NCI-H1092 treated with DMSO at 0.1 percent for 48 hours (cell line): ENCODE measurements at places on chromosomes 3 and 15.

- DNase-seq = peak; percentile 89
Measured at GRCh38 chr3:30934208-30934550, 39.7 kb upstream of the GADL1 start.

- no peak for DNase-seq
Measured at GRCh38 chr3:183487896-183488295, 59.5 kb upstream of the MCF2L2 start.

DNA sequence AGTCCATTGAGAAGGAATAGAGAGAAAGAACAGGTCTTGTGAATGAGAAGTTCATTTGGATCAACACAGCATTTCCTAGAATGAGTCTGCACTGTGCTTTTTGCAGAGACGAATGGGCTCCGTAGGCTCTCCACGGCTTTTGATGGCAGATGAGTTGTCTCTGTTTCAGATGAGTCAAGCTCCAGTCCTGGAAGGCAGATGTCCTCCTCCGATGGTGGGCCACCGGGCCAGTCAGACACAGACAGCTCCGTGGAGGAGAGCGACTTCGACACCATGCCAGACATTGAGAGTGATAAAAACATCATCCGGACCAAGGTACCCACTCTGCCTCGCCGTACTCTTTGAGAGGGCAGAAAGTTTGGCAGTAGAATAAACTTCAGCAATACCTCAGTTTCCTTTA is 70.5 kb downstream of the SIDT1 start:
- no peak for DNase-seq

DNA sequence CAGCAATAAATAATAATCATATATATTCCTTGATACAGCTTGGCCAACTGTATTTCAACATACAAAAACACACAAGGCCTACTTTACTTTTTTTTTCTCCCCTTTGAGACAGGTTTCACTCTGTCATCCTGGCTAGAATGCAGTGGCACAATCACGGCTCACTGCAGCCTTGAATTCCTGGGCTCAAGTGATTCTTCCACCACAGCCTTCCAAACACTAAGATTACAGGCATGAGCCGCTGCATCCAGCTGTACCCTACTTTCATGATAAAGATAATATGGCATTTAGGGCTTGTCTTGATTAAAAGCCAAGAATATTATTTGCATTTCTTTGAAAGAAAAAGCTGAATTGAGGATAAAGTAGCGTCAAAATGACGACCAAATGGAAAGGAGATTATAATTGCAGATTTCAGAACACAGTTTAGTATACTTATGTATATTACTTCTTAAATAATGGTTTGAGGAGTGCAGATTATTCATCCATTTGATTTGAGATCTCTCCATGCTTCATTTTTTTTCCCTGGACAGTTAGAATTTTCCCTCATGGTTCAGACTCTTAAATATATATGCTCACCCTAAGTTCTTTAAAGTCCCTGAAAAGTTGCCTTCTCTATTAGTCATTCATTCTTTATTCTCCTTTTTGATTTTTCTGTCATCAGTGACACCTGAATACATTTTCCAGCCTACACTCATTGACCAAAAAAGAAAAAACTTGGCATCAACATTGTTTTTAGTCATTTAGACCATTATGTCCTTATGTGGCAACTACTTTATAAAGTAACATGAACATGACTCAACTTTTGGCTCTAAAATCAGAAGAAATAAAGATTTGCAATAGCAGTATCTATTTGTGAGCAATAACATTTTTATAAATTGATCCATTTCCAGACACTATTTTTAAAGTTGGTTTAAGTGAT is 48.5 kb upstream of the MLF1 start:
- no peak for DNase-seq

- peak; percentile 20 for DNase-seq
Measured at GRCh38 chr15:29990035-29990434, 92.7 kb upstream of the GOLGA8J start.

DNA sequence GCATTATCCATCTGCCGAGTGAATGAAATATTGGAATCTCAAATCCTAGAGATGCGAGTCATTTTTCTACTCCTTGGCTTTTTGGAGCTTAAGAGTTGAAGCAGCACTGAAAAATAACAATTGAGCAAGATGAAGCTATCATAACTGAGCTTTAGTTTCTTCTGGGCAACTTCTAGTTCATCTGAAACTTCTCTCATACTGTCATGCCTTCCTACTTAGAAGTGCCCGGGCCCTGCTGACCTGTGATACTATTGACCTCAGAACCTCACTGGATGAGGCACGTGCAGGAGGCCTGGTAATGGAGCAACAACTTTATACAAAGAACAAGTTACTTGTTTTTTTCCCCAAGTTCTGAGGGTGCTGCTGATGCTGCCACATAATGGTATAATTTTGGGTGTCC is 48.5 kb upstream of the P3H2 start:
- DNase-seq = no peak

DNA sequence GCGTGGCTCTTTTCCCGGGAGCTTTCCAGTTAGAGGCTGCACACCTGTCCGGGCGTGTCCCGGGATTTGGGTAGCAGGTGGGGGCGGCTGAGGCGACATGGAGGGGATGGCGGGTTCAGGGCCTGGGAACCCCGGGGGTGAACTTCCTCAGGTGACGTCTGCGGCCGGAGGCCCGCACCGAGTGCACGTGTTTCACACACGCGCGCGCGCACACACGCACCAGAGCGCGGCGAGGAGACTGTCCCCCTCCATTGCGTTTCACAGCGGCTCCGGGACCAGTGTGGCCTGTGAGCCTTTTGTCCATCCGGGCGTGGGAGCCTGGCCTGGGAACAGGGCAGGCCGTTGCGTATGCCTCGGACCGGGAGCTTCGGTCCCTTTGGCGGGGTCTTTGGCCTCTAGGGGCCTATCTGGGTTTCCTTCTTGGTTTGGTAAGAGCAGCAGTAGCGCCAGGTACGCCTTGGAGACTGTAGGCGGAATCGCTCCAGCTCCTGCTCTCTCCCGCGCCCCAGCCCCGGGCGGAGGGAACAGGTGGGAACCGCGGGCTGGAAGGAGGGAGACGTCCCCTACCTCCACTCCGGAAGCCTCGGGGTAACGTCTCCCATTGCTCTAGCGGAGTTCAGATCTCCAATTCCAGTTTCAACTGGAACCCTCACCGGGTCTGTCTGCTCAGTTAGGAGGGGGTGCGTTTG is 220.0 kb downstream of the MEIS2 start:
- DNase-seq = no peak

GRCh38 chr3:29708884-29709283 is 428.0 kb downstream of the RBMS3 start:
- DNase-seq = no peak

GRCh38 chr3:55297706-55298105 is 189.4 kb downstream of the WNT5A start:
- DNase-seq = peak; percentile 1

DNA sequence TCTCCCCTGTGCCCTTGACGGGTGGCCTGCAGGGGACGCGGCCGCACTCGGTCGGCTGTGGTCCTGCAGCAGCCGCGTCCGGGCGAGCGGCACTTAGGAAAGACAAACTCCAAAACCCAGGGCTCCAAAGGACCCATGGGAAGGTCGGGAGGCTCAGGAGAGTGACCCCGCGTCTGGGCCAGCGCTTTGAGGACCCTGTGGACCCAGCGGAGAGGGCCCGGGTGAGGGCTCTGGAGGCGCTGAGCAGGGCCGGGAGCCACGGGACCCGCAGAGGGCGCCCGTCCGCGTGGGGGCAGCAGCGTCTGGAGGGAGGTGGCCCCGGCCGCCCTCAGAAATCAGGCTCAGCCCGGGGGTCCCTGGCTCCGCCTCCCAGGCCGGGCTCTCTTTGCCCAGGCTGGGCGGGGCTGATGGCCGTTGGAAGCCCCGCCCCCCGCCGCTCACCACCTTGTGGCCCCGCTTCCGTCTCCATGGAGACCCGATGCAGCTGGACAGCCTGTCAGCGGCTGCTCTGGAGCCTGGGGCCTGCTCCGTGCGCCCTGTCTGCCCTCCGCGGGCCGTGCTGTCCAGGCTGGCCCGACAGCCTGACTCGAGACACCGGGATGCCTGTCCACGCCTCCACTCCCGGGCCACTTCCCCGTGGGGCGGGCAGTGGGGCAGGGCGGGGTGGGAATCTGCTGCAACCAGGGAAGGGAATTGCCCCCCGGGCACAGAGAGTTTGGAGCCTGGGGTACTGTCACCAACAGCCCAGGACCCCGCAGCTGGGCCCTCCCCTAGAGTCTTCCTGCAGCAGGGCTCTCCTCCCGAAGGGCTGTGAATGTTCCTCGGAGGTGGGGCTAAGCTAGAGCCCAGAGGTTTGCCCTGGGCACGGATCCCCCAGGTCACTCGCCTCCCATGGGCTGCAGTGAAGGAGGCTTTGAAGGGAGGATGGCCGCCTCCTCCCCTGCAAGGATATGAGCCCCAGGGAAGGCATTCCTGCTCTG is 34.8 kb upstream of the RPL32 start:
- DNase-seq = no peak

DNA sequence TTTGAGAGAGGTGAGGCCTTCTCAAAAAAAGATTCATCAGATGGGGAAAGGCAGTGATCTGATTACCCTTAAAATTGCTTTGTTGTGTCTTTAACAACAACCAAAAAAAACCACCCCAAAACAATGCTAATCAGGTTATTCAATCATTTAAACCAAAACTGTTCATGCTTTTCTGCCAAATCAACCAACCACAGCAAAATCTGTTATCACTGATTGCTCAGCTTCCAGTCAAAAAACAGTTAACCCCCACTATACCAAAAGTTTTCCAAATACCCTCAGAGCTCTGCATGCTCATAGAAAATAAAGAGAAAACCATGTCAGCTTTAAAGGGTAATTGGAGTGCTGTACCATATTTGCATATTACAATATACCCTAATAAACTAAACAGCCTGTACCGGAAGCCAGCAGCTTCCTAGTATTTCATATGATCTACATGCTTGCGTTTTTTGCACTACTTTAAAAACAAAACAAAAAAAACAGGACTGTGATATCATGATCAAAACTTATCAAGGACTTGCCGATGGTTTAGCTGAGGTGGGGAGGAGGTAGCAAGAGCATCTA is 22.8 kb downstream of the SATB1 start:
- no peak for DNase-seq

GRCh38 chr15:57297163-57297593 is 79.1 kb upstream of the CGNL1 start:
- no peak for DNase-seq

DNA sequence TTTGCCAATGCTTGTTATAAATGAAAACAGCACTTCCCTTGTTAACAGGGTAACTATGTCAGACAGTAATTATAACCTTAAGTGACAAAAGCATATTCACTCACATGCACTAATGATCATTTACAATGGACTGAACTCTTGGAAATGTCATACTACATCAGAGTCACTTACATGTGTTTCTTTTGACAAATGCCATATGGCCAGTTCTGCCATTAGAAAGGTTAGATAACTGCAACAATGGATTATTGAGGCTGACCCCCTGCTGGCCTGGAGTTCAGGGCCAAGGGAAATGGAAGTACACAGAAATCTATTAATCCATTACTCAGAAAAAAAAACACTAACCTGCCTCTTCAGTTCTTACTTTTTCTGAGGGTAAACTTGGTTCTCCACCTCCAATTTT is 313.4 kb downstream of the CNTN3 start:
- DNase-seq = no peak

GRCh38 chr3:25442486-25442885 is 14.4 kb downstream of the RARB start:
- DNase-seq = no peak

DNA sequence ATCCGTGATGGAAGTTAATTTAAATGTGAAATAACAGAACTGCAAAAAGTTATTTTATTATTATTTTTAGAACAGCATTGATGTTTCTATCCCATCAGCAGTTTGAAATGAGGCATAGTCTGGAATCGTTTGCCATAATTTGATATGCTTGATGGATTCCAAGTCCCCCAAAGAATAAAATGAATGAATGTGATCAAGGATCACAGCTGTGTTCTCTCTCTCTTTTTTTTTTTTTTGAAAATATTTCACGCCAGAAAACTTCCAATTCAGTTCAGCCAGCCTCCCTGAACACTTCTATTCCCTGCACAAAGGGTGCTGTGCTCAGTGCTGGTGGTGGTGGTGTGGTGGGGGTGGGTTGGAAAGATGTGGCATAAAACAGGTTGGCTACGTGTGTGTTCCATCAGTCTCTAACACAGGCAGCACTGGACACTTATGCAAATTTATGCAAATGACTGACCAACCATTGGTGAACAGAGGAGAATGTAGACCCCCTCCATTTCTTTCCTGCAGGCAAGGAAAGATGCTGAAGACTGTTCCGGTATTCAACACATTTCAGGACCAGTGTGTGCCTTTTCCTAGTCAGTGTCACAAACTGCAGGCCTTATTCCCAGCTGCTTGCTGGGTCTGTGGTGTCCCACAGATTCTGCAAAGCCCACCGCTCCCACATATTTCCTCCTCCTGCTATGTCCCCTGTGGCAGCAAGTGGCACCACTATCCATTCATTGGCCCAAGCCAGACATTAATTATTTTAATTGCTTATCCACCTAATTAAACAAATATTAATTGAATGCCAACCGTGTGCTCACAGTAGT is 10.6 kb downstream of the ARNT2 start:
- no peak for DNase-seq

DNA sequence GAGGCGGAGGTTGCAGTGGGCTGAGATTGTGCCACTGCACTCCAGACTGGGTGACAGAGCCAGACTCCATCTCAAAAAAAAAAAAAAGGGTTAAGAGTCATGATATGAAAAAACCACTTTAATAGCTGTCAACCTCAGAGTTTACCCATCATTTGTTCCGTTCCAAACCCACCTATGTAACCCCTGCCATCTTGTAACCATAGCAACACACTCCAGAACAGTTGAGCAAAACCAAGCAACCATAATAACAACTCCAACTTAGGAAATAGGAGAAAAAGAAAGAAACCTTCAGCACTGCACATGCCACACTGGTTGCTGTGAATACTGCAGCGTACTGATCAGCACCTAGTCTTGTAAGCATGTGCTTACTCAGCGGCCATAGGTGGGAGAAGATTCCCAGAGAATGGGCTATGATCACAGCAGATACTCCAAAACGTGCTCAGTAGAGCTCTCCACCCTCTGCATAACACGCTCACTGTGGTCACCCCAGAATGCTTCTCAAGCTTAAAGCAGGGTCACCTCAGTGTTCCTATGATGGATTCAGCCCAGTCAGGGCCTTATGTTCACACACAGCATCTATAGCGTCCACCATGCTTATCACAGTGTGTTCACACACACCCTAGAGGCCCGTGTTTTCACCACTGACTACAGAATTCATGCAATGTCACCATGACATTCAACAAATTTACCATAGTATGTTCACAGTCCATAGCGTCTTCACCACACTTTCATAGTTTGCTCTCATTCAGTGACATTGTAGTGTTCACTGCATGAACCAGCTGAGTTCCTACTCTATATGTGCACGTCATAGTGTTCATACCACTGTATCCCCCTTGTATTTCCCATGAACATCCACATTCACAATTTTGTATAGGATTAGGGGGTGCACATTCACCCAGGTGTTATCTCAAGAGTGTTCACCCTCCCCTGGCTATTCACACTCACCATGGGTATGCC is 6.5 kb upstream of the CILP start:
- no peak for DNase-seq

DNA sequence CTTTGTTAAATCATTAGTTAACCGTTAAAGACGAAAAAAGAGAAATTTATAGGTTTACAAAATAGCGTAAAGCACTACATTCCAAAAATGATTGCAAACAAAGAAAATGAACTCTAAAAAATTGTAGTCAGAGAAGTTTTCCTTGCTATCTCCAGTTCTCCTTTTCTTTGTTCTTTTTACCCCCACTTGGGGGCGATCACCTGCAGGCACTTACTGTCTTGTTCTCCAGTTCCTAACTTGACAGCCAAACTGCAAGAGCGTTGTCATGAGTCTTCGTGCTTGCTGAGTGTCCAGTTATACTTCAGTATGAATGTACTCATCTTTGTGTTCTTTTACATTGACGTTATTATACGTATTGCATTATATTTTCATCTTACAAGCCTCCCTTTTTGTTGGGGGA is 54.5 kb downstream of the CHD2 start:
- no peak for DNase-seq

GRCh38 chr3:37899101-37899707 is 37.5 kb downstream of the CTDSPL start:
- DNase-seq = no peak
